ENCODE measurements at places on chromosomes 12 and 14.

- DNase-seq: no peak
These were observed 4.9 kb downstream of the SIVA1 start for GRCh38 chr14:104757681-104758392.

DNA sequence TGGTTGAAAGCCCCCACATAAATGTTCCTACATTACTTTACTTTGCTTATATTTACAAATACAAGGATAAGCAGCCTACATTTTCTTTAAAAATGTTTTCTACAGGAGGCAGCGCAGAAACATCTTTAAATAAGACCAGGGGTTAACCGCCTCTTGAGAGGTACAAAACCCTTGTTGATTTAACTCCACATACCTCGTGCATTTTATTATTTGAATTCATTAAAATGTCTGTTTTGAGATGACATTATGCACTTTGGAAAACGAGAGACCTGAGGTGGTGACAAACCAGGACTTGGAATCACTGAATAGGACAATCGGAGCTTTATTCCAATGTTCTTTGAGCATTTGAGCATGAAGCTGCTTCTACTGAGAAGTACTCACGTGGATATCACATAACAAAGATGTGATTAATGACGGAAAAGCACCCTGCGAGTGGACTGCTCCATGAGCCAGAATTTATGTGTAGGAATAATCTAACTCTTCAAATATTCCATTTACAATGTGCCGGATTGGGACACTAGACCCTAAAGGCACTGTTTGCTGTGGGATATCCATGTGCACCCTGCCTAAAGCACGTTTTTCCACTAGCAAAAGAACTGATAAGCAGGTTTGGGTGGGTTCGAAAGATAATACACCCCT is 746 bp upstream of the DUSP16 start:
- no peak for DNase-seq

GRCh38 chr14:36757734-36758601 is 96.3 kb downstream of the PAX9 start:
- DNase-seq: no peak

- DNase-seq: no peak
These were observed 11.2 kb downstream of the SERPINA5 start for GRCh38 chr14:94592457-94592856.

DNA sequence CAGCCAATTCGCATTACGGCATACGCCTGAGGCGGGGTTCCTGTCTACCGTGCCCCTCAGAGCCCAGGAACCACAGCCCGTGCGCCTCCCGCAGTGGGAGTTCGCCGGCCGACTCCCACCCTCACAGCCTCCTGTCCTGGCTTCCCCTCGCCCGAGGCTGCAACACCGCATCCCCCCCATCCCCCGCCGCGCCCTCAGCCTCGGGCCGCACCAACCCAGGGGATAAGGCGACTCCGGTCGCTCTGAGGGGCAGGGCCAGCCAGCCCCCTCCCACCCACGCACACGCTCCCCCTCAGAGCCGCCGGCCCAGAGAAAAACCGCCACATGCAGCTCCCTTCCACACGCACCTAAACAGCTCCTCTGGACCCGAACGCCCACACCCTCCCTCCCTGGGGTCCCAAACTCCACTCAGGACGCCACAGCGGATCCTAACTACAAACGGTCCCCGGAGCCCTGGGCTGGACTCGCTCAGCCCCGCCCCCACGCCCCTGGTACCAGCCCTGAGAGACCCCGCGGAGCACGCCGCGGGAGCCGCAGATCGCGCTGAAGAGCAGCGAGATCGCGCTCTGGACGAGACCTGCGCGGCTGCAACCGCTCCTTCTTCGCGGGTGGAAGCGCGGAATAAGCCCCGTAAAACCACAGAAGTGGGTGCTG is at the start of gene C14orf39:
Gene C14orf39, minus strand, starts transcription at position 466 of the 654 bp plus-strand sequence. CDS start 985 bp downstream, outside the sequence.
- no peak for DNase-seq

GRCh38 chr12:32706335-32707024 is 27.4 kb downstream of the DNM1L start:
- DNase-seq: no peak

- no peak for DNase-seq
These were observed 37.7 kb downstream of the RASAL1 start for GRCh38 chr12:113097716-113098440.

DNA sequence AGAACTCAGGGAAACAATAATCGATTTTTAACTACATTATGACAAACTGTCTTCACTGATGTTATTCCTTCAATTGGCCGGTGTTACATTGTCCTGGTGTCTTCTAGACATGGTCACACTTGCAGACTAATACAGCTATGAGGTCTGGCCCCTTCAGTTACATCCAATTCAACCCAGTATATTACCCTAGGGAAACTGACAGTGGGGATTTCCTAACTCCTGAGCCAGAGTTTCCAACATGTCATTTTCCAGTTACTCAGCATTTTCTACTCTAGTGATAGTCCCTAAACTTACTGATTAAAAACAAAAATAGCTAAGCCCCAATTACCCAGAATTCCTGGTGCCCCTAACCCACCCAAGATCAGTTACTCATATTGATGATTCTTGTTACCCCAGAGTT is 21.1 kb downstream of the IFNG start:
- DNase-seq: no peak

GRCh38 chr14:101495827-101496775 is 65.2 kb upstream of the DIO3 start:
- DNase-seq: no peak

GRCh38 chr12:113137861-113138783 is 2.6 kb upstream of the RASAL1 start:
- DNase-seq: no peak

GRCh38 chr12:122031342-122032216 is 9.9 kb downstream of the BCL7A start:
- DNase-seq: peak; percentile 39

DNA sequence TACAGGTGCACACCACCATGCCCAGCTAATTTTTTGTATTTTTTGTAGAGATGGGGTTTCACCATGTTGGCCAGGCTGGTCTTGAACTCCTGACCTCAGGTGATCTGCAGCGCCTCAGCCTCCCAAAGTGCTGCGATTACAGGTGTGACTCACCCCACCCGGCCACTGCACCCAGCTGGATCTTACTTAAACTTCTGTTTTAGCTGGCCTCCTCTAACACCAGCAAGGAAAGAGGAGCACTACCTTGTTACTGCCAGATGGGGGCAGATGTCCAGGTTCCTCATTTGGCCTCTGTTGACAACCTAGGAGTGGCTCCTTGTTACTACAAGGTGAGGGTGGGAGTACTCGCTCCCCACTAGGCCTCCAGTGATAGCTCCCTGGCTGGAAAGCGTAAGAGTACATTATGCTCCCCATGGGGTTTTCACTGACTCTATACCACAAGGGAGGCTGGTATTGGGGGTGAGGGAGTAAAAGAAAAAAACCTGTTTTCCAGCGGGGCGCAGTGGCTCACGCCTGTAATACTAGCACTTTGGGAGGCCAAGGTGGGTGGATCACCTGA is 13.2 kb upstream of the ARF6 start:
- DNase-seq: no peak

DNA sequence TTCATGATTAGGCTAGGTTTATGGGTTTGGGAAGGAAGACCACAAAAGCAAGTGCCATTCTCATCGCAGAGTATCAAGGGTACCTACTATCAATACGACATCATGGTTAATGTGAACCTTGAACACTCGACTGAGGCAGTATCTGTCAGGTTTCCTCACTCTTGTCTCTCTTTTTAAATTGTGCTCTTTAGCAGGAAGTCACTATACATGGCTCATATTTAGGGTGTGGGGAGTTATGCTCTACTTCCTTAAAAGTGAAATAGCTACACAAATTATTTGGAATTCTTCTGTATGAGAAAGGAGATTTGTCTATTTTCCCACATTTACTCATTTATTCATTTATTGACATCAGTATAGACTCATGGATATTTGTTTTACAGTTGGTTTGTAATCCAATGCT is 5.9 kb upstream of the CLEC4E start:
- no peak for DNase-seq

DNA sequence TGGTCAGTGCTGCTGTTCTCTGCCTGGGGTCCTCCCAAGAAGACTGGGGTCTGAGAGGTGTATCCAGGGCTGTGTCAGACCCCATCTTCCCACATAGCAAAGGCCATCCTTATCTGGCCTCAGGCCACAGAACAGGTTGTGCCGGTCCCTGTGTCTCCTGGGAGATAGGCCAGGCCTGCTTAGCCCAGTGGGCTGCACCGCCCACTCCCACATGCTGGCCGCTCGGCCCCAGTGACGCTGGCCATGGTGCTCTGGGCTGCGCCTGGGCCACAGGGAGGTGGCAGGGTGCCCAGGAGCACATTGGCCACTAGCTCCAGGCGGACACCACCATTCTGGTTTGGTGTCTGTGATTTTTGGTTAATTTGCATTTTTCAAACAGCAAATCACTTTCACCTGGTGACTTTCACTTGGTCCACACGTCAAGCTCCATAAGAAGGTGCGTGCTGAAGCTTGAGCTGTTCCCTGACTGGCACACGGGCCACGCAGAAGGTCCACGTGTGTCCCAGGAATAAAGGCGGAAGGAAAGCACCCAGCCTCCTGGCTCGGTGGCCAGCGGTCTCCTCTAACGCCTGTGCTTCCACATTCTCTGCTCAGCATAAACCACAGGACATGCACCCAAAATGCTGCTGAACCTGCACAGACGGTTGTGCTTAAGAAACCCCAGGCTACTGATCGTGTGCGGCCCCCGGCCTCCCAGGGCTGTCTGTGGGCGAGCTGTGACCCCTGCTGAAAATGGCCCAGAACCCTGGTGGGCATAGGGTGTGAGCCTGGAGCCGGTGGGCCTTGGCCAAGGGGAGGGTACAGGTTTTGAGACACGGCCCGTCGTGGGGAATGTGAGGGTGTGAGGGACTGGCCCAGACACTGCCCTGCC is 4.6 kb downstream of the FBRSL1 start:
- DNase-seq: no peak

DNA sequence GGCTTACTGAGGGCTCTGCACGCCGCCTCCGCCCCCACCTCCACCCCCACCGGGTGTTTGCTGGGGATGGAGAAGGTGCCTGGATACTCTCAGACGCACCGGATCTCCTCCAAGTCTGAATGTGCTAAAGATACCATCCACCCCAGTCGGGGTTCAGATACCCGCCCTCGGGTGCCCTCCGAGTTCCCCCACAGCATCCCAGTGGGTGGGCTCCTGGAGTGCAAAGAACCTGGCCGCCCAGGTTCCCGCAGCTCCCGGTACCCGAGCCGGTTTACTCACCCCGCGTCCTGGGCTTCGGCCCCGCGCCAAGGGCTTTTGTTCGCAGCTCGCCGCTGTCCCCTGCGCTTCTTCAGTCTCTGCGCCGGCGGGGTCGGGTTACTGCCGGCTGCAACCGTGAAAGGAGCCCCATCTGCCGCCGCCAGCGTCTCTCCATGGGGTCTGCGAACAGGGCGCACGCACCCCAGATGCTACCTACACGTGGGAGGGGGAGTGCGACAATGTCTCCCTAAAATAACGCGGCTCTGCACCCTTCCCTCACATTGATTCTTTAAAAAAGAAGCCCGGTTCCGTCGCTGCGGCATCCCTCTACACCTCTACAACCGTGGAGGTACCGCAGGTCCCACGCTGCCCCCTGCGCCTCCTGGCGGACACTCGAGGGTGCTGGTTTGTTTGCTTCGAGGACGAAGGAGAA is at the start of gene CCDC177:
Gene CCDC177, minus strand, starts transcription at position 609 of the 691 bp plus-strand sequence. CDS start 1,249 bp downstream, outside the sequence.
- peak; percentile 73 for DNase-seq

GRCh38 chr14:34691206-34691605 is 23.2 kb downstream of the CFL2 start:
- no peak for DNase-seq

GRCh38 chr12:42886160-42886559 is 296.6 kb upstream of the PRICKLE1 start:
- no peak for DNase-seq

- DNase-seq: no peak
These were observed 489.9 kb downstream of the BCL11B start for GRCh38 chr14:98782062-98782461.

DNA sequence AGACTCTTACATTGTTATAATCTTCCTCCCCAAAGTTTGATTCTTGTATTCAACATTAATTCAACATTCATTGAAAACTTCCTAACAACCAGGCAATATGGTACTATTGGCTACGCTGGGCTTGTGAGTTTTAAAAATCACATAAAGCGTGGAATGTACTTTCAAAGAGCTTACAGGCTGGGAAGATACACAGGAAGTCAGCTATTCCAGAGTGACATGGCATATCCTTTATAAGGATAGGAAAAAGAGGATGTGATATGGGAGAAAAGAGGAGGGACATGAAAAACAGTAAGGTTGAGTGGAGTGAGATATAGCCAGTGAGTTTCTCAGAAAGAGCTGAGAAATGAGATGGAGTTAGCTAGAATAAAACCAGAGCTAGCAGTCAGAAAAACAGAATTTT is 103.6 kb upstream of the ATF7IP start:
- DNase-seq: no peak

DNA sequence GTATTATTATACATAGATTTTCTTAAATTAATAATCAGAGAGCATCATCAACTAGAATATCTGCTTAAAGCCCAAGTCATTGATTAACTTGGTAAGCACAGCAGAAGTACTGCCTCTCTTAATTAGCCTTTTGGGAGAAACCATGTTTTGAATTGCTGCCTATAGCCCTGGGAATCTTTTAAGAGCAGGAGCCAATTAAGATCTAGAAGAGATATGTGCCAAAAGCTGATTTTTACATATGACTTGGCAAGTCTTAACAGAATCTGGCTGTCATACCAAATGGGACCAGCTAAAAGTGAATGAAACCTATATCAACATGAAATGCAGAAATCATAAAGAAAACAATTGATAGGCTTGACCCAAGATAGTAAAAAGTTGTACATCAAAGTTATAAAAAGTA is 23.2 kb upstream of the WNK1 start:
- no peak for DNase-seq

DNA sequence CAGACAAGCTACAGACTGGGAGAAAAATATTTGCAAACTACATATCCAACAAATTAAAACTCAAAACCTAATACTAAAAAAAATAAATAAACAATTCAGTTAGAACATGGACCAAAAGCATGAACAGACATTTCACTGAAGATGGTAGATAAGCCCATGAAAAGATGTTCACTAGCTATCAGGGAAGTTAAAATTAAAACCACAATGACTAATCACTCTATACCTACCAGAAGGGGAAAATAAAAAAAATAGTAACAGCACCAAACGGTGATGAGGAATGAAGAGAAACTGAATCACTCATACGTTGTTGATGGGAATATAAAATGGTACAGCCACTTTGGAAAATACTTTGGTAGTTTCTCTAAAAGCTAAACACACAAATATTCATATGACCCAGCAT is 31.1 kb upstream of the DHRS7 start:
- DNase-seq: no peak

GRCh38 chr12:24933694-24934407 is 15.1 kb downstream of the BCAT1 start:
- no peak for DNase-seq

GRCh38 chr14:65321370-65321875 is 91.1 kb upstream of the FUT8 start:
- no peak for DNase-seq

- no peak for DNase-seq
These were observed 427.5 kb upstream of the MIS18BP1 start for GRCh38 chr14:45680531-45680930.
